ENCODE measurements at places on chromosomes 5 and 9.

- no peaks in the 10 kb centered on the region for H3K36me3 ChIP-seq
- no peaks in the 10 kb centered on the region for H3K4me1 ChIP-seq
- no peak overlapping the region for H3K4me3 ChIP-seq
- no peak overlapping the region for H3K27ac ChIP-seq
- H3K27me3 ChIP-seq, result no peaks in the 10 kb centered on the region
- no peak for DNase-seq
Observed at GRCh38 chr9:79896390-79896980, 324.7 kb downstream of the TLE4 start.

DNA sequence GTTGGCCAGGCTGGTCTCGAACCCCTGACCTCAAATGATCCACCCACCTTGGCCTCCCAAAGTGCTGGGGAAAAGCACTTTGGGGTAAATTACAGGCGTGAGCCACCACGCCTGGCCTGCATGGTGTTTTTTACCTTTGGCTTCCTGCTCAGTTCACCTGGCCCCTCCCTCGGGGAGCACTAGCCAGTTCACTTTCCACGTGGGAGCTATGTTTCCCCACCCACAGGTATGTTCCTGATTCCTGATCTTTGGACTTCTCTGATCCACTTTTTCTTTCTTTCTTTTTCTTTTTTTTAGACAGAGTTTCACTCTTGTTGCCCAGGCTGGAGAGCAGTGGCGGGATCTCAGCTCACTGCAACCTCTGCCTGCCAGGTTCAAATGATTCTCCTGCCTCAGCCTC is 15.8 kb downstream of the DAB2IP start:
- H3K27me3 ChIP-seq, result no peaks in the 10 kb centered on the region
- no peak for DNase-seq
- H3K4me3 ChIP-seq, result no peak overlapping the region
- peaks cover 8% of the 10 kb centered on the region for H3K36me3 ChIP-seq
- H3K4me1 ChIP-seq, result peaks cover 5% of the 10 kb centered on the region

DNA sequence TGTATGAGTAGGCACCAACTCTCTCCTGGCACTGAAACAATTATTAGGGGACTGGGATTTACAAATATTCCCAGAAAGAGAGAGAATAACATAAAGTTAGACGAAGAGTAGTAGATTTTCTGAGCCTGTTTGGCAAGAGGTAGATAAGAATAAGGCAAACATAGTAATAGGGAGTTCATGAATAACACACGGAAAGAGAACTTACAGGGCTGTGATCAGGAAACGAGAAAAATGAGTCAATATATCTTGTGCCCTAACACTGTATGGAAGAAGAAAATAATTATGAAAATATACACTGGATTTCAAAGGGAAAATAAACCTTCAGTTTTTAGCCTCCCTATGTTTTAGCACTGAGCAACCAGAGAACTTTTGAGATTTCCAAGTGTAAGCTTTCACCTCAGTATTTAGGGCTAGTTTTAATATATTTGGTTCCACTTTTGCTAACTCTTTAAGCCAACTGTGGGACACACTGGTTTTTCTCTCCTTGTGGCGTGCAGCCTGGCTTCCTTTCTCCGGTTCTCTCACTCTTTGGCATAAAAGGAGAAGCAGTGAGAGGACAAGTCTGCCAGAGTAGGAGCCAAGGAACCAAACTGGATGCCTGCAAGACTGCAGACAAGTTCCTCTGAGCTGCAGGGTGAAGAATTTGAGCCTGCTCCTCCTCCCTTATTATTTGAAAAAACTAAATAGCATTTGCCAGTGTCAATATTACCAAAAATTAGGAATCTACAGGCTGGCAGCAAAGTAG is 6.6 kb upstream of the KCNN2 start:
- H3K27me3 ChIP-seq, result peaks cover 15% of the 10 kb centered on the region
- DNase-seq, result no peak
- no peak overlapping the region for H3K27ac ChIP-seq
- H3K4me1 ChIP-seq, result no peaks in the 10 kb centered on the region

DNA sequence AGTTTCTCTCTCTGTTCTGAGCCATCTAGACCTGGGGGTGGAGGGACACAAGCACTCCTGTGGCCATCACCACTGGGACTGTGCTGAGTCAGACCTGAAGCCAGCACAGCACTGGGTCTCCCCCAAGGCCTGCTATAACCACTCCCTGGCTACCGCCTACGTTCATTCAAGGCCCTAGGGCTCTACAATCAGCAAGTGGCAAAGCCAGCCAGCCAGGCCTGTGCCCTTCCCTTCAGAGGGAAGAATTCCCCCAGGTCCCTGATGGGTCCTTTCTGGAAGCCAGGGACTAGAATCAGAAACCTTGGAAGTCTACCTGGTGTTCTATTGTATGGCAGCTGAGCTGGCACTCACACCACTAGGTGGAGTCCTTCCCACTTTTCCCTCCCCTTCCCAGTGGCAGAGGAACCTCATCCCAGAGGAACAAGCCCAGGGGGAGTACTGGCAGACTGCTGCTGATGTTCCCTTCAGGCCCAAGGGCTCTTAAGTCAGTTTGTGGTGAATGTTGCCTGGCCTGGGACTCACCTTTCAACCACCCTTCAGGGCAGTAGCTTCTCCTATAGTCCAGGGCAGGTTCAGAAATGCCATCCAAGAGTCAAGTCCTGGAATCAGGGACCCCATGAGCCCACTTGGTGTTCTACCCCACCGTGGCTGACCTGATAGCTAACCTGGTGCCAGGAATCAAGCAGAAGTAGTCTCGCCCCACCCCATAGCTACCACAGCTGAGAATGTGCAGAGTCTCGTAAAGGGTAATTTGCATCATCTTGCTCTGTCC is 20.0 kb downstream of the JMY start:
- DNase-seq, result peak; percentile 21
- no peaks in the 10 kb centered on the region for H3K36me3 ChIP-seq
- H3K4me3 ChIP-seq, result no peak overlapping the region
- H3K4me1 ChIP-seq, result peaks cover 2% of the 10 kb centered on the region

DNA sequence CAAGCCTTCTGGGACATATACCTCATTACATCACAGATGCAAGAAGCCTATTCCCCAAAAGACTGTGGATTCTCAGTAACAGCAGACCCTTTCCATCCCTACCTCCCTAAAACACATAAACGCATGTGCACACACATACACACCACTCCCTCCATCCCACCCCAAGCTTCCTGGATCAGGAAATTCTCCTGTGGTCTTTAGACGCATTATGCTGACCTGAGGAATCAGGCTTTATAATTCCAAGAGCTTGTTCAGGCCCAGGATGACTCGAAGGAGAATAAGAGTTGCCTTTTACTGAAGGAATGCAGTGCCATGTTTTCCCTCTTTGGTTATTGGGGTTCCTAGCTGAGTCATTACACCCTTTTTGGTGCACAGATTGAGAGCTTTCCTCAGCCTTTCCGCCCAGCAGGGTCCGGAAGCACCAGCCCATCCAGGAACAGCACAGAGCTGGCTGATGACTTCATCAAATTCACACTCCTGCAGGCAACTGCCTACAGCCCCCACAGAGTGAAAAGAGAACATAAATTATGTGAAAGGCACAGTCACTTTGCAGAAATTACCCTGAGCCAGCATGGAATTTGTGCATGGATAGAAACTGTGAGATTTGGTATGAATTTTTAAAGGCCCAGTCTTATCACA is 385.0 kb upstream of the TRPC7 start:
- H3K4me1 ChIP-seq, result no peaks in the 10 kb centered on the region
- no peaks in the 10 kb centered on the region for H3K27me3 ChIP-seq
- no peak overlapping the region for H3K27ac ChIP-seq
- no peak for DNase-seq
- no peaks in the 10 kb centered on the region for H3K36me3 ChIP-seq
- no peak overlapping the region for H3K4me3 ChIP-seq

GRCh38 chr5:179731791-179732411 is 721 bp upstream of the MAML1 start:
- H3K27me3 ChIP-seq, result no peaks in the 10 kb centered on the region
- peak overlapping the region; percentile 22 for H3K4me3 ChIP-seq
- peaks cover 2% of the 10 kb centered on the region for H3K4me1 ChIP-seq
- DNase-seq, result no peak
- H3K27ac ChIP-seq, result peak overlapping the region; percentile 5
- peaks cover 78% of the 10 kb centered on the region for H3K36me3 ChIP-seq

GRCh38 chr5:133564921-133565565 is 47.3 kb downstream of the FSTL4 start:
- no peak overlapping the region for H3K4me3 ChIP-seq
- DNase-seq, result no peak
- H3K4me1 ChIP-seq, result no peaks in the 10 kb centered on the region
- no peak overlapping the region for H3K27ac ChIP-seq

DNA sequence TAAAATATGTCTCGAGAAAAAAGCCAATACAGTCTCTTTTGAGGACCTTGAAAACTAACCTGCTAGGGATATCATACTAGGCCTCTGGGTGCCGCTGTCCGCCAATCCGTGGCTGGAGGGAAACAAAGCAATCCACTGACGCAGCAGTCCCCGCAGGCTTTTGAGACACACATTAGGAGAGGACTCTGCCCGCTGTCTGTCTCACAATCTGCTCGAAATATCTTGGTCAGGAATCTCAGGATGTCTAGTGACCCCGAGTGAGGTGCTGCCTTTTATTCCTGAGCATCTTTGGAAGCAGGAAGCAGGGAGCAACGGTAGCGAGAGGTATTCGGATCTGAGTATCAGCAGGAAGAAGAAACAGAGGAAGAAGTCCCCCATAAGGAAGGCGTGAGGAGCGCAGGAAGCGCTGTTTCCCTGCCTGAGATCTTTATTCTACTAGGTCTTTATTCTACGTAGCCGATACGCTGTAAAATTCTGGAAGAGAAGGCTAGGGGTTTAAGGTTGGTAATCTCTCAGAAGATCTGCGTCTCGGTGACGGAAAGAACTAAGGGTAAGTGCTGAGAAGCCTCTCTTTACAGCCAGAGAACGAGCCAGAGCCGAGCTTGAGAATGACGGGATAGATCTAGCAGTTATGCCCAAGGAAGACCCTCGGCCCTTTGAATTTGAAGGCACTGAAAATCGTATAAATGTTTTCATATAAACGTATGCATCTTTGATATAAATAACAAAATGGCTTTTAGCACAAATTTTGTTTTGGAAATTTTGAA is 4.0 kb upstream of the PCDHGA1 start:
- H3K27me3 ChIP-seq, result no peaks in the 10 kb centered on the region
- H3K36me3 ChIP-seq, result no peaks in the 10 kb centered on the region
- H3K27ac ChIP-seq, result no peak overlapping the region
- H3K4me3 ChIP-seq, result no peak overlapping the region
- no peak for DNase-seq

DNA sequence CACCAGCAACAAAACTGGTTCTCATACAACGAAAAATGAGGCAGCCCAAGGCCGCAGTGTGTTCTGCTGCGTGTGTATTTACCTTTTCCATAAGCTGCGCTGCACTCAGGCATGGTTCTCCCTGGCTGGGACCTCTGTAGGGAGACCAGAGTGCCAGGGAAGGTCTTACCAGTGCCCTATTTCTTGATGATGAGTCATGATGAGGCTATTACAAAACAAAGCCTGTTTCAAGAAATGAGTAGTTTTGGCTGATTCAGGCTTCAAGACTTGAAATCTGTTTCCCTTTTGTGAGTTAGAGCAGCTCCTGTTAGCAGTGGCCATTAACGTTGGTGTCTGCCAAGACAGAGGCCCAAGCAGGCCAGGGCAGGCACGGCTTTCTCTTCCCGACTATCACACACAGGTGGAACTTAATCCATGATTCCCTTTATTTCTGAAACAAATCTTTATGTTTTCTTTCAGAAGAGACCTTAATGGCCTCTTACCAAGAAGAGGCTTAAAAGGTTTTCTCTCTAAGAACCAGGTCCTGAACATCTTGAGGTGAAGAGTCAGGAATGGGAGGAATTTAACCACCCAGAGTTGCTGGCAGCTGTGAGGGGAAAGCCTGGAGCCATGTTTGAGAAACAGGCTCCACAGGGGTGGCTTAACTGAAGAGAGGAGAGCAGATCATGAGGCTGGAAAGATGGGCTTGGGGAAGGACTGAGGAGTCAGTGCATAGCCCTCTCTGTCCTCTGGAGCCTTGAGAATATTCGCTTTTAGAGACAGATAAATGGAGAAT is 41.4 kb upstream of the TIFAB start:
- no peak overlapping the region for H3K4me3 ChIP-seq
- peaks cover 98% of the 10 kb centered on the region for H3K27me3 ChIP-seq
- DNase-seq, result no peak

GRCh38 chr9:88781628-88782391 is 209.5 kb upstream of the S1PR3 start:
- H3K4me3 ChIP-seq, result no peak overlapping the region
- H3K27ac ChIP-seq, result no peak overlapping the region
- peaks cover 34% of the 10 kb centered on the region for H3K4me1 ChIP-seq
- H3K36me3 ChIP-seq, result no peaks in the 10 kb centered on the region
- H3K27me3 ChIP-seq, result peaks cover 10% of the 10 kb centered on the region

DNA sequence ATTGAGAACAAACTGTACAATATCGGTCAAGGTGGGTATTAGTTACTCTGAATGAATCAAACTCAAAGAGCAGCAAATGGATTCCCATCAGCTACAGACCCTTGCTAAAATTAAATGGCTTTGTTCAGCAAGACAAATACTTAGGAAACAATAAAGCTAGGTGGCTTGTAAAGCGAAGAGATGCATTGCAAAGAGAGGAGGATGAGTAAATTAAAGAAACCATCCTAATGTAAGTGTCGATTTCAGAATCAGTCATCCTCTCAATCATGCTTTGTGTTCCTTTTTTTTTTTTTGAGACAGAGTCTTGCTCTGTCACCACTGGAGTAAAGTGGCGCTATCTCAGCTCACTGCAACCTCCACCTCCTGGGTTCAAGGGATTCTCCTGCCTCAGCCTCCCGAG is 359.2 kb upstream of the ZNF462 start:
- no peak overlapping the region for H3K4me3 ChIP-seq
- H3K27ac ChIP-seq, result no peak overlapping the region
- H3K36me3 ChIP-seq, result no peaks in the 10 kb centered on the region
- no peaks in the 10 kb centered on the region for H3K4me1 ChIP-seq

- no peaks in the 10 kb centered on the region for H3K36me3 ChIP-seq
- no peak overlapping the region for H3K27ac ChIP-seq
- no peak for DNase-seq
- H3K4me1 ChIP-seq, result peaks cover 23% of the 10 kb centered on the region
- no peak overlapping the region for H3K4me3 ChIP-seq
Observed at GRCh38 chr9:125906893-125907292, 159.7 kb downstream of the PBX3 start.

DNA sequence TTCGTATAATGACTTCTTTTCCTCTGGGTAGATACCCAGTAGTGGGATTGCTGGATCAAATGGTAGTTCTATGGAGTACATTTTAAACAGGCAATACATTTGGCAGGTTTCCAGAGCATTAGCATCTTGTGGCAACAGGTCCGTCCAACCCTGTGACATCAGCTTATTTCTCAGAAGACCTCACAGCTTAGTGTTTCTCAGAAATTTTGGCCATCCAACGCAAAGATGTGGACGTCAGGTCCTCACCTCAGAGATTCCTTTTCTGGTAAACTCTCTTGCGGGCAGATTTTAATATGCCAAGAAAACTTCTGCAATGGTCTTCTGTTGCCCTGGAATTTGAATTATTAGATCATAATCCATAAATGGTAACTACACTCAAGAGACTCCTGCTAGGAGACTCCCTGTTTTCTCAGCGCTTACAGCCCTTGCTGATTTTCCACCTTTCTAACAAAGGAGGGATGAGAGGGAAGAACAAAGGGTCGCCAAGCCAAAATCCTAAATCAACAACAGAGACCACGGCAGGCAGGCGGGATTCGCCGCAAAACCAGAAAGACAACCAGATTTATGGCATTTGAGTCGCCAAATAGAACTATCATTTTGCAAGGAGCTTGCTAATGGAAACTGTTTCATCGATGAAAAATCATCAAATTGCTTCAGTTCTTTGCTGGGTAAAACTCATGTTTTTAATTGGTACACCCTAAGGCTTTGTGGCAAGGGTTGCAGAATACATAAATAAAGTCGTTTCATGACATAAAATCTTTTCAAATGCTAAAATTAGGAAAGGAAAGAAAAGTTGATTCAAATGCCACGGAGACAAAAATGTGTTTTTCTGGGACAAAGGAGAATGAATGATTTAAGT is 34.1 kb upstream of the PLPP1 start:
- H3K4me1 ChIP-seq, result peaks cover 8% of the 10 kb centered on the region
- H3K4me3 ChIP-seq, result no peak overlapping the region
- H3K36me3 ChIP-seq, result no peaks in the 10 kb centered on the region
- H3K27ac ChIP-seq, result no peak overlapping the region
